ENCODE measurements at places on chromosomes 5 and 9.

DNA sequence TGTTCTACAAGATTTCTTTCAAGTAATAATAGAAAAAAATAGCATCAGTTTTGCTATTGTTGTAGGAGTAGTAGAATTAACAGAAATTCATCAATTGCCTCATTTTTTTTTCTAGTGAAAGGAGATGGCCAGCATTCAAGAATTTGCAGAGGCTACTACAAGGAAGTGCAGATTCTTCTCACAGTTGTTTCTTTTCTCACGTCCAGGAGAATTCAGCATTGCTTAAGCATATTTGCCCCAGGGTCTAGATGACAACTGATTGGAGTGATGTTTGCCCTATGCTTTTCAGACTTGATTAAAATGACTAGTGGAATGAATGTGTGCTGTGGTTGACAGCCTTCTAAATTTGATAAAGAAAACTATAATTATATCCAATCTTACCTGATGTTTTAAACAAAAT lies 46.6 kb upstream of the SLC12A2 start:
- DNase-seq, result no peak

- no peak for DNase-seq
Observed at GRCh38 chr9:123561046-123561445, 205.0 kb downstream of the CRB2 start.

GRCh38 chr9:37784291-37784615 lies 611 bp downstream of the EXOSC3 start:
- DNase-seq, result no peak

DNA sequence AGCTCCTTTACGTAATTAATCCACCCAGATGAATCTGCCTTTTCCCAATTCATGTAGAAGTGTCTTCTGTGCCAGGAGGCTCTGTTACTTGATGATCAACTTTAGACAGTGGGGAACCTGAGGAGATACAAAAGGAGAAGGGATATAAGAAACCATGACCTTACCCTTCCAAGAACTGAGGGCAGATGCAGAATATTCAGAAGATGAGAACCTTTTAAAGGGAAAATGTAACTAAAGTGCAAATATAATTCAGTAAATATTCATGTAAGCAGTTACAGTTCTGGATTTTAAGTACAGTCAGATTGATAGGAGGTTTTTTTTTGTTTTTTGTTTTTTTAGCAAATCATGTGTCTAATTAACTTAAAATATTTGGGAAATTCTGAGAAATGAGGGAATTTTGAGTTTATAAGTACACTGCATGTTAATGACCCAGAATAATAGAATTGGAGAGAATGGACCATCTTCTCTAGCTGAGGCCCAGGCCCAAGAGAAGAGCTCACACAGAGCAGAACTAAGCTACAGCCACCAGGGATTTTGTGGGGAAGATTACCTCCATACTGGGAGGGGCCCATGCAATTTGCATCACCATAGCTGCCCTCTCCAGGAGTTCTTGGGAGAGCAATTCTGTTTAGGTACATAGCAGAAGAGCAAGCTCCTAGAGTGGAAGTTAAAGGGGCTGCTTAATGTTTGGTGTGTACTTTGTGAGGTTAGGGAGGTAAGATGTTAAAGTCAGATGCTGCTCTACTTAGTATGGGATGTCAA lies 61.5 kb downstream of the SV2C start:
- DNase-seq, result no peak

DNA sequence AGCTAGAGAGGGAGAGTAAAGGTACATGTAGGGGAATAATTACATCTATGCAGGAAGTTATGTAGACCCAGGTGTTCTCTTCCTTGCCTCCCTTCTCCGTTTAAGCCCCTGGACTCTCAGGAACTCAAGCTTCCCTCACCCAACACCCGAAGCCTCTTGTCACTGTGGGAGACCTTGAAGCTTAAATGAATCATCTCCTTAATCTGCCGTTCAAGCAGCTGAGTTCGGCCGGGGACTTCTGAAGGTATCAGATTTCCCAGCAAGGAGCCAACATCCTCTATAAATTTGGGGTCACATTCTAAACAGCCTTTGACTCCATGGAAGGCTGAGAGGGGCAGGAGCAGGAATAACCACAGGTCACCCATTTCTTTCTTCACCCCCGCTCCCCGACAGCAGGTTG lies 412 bp downstream of the IZUMO3 start:
- no peak for DNase-seq

- DNase-seq, result no peak
Observed at GRCh38 chr9:34127035-34127948, 794 bp upstream of the DCAF12 start.

DNA sequence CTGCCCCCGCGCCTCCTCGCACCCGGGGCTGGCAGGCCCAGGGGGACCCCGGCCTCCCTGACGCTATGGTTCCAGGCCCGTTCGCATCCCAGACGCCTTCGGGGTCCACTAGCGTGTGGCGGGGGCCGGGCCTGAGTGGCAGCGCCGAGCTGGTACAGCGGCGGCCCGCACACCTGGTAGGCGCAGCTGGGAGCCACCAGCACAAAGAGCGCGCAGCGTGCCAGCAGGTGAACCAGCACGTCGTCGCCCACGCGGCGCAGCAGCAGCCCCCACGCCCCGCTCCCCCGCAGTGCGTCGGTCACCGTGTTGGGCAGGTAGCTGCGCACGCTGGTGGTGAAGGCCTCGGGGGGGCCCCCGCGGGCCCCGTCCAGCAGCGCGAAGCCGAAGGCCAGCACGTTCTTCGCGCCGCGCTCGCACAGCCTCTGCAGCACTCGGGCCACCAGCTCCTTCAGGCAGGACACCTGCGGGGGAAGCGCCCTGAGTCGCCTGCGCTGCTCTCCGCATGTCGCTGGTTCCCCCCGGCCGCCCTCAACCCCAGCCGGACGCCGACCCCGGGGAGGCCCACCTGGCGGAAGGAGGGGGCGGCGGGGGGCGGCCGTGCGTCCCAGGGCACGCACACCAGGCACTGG lies 548 bp downstream of the TERT start:
- no peak for DNase-seq

DNA sequence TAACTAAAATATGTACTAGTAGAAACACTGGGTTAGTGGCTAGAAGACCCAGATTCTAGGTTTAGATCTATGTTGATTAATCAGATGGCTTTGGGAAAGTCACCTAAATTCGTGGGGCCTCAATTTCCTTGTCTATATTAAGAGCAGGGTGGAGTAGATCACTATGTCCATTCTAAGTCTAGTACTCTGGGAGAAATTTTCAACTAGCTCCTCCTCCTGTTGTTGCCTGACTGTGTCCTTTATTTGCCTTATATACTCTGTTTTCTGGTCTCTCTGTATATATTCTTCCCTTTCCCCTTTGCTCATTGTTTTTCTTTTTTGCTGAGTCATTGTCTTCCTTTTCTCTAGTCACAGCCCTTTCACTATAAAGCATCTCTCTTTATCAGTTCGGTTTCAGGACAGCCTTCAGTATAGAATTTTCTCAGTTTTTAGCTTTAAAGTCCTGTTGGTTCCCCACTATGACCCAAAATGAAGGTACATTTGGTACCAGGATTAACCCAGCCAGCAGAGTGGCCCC lies 44.5 kb upstream of the CDH6 start:
- DNase-seq, result no peak

DNA sequence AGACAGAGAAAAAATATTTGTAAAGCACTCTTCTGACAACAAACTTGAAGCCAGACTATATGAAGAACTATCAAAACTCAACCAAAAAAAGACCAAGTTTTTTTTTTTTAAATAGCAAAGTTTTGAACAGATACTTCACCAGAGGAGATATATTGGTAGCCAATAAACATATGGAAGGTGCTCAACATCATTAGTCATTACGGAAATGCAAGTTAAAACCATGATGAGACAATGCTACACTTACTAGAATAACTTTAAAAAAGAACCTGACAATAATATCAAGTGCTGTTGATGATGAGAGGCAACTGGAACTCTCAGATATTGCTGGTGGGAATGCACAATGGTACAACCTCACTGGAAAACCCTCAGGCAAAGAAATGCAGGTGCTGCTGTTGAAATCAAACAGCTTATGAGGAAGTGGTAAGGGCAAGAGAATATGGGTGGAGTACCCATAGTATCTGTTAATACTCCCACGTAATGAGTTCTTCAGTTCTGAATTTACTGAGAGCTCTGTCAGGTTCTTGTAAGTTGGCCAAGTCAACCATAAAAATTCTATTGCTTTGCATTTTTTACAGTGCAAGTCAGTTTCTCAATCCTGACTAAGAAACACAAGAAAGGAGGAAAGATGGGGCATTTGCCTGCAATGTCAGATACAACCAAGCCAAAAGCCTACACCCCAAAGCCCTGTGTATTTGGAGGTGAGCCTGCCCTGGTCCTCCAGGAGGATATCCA lies 87.3 kb upstream of the GNAQ start:
- no peak for DNase-seq

- peak; percentile 3 for DNase-seq
Observed at GRCh38 chr5:117455236-117456233, 880.9 kb upstream of the SEMA6A start.

GRCh38 chr9:119175581-119175980 lies 193.7 kb downstream of the BRINP1 start:
- DNase-seq, result no peak

DNA sequence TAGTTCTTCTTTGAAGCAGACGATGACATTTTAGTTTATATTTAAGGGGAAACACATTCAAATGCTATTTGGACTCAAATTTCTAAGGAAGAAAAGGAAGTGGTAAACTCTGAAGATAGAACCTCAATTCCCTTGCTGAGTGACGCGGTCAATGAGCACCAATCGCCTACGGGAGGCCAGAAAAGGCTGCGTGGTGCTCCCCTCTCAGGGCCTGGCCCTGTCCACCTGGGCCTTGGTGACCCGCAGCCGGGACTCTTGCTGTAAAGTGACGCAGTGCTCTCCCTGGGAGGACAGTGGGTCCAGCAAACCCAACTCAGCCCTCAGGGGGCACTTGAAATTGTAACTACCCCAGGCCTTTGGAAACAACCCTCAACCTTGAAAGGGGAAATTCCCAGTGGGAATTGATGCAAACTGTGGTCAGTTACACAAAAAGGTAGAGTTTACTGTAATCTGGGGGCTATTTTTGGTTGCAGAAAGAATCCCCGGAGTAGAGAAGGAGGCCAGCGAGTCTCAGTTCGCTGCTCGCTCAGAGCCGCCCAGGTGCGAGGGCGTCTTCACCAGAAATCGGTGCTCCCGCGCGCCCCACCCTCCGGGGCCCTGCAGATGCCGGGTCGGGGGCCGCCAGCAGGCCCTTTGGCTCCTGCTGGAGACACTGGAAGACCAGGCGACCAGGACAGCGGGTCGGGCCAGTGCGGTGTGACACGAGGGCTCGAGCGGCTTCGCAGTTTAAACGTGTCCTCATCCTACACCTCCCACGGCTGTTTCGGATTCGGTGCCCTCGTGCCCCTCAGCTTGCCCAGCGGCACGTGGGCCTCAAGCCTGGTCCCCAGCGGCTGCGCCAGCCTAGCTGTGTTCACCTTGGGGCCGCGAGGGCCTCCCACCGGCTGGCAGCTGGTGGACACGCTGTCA lies 1.4 kb upstream of the ANKRD33B start:
- DNase-seq, result no peak

DNA sequence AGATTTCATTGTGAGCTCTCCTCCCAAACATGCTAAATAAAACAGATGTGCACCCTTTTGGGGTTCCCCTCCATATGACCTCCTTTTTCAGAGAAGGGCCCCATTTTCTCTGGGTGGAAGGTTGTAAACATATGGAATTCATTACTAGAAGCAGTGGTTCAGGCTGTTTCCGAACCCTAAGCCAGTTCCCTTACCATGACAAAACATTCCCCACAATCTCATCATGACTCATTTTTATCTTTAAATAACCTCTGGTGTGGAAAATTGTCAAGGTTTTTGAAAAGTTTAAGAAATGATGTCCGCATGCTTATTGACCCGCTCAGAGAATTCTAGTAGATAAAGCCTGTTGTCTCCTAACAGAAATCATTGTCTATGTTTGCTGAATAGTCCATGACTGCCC lies 127.3 kb upstream of the PIK3R1 start:
- no peak for DNase-seq

- no peak for DNase-seq
Observed at GRCh38 chr5:132839426-132840301, 9.2 kb upstream of the SHROOM1 start.

DNA sequence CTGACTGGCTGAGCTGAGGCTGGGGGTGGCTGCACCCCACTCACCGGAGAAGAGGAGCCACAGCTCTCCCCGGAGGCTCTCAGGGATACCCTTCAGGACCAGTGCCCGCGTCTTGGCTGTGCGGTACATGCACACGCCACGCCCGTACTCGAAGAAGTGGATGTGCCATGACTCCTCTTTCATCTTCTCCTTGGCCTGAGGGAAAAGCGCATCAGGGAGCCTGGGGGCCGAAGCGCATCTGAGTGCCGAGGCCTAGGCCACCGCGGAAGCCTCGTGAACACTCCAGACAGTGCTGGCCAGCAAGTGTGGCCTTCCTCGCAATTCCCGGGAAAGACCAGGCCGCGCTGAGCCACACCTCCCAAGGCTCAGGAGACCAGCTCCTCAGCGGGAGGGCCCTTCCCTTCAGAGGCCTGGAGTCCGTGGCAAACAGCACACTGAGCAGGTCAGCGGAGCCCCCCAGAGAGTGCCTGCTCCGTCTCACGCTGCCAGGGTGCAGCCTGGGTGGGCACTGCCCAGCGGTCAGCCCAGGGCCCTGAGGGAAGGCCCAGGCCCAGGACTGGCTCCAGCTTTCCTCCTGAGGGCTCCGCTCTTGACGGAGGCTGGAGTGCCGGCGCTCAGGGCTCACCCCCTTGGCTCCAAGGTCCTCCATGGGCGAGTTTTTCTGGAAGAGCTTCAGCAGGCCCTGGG lies 20.5 kb upstream of the MRNIP start:
- no peak for DNase-seq

GRCh38 chr5:67293226-67293625 lies 96.6 kb upstream of the CD180 start:
- no peak for DNase-seq

DNA sequence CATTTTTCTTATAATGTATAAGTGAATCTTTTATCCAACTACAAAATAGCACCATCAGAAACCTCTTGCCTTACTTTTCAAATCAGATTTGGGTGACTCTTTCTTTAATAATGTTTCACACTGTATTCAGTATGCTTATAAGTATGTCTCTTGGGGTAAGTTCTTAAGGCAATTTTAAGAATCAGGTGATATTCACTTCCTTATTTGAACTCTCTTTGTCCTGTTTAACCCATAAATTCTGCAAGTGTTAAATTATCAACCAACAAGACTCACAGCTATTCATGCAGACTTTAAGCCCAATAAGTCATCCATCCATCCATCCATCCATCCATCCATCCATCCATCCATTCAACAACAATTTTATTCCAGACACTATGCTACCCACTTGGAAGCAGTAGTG lies 142.7 kb upstream of the FBXL17 start:
- DNase-seq, result no peak

DNA sequence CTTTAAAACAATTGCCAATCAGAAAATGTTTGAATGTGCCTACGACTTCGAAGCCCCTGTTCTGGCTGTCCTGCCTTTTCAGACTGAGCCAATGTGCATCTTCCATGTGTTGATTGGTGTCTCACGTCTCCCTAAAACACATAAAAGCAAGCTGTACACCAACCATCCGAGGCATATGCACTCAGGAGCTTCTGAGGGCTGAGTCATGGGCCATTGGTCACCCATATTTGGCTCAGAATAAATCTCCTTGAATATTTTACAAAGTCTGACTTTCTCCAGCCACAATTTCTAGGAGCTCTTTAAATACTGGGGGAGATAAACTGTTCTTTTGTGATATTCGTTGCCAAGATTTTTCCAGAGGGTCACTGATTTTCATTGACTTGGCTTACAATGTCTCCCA lies 53.9 kb downstream of the C9orf57 start:
- no peak for DNase-seq

GRCh38 chr9:127204771-127205470 lies 59.7 kb upstream of the GARNL3 start:
- DNase-seq, result no peak
